Bronchial epithelial cell (primary cell): ENCODE measurements at places on chromosomes 2 and 18. TPM values are rescaled to one million over a fixed set of nuclear protein-coding genes. Genes with fewer than 3 reads are reported as not detected.

Gene TTN
- total RNA-seq, result under 0.01 TPM in 2 replicates

- no peak for DNase-seq
These were observed 353.6 kb upstream of the FSIP2 start for GRCh38 chr2:185384822-185385560.

Gene ABCG8
- total RNA-seq, result under 0.01 TPM in 1 of 2 replicates, not detected in the other

DNA sequence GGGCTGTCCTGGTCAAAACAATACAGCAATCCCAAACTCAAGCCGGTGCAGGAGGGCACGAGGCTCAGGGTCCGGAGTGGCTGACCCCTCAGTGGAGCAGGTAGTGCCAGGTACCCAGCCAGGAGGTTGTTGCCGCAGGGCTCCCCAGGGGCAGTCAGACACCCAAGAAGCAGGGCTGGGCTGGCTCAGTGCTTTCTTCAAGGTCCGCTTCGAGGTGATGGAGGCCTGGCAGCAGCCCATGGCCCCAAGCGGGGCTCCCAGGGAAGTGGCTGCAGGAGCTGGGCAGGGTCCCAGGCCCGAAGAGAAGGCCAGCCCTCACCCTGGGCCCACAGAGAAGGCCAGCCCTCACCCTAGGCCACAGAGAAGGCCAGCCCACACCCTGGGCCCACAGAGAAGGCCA, 55.3 kb upstream of the COPS8 start:
- no peak for DNase-seq

GRCh38 chr18:45057955-45058600, 377.4 kb downstream of the SETBP1 start:
- no peak for DNase-seq

Gene AMER3
- total RNA-seq, result under 0.01 TPM in 1 of 2 replicates, not detected in the other

Gene ENOSF1
- total RNA-seq, result 25.5 and 39.3 TPM in 2 replicates

Gene DUSP28
- 1.9 and 2.1 TPM in 2 replicates for total RNA-seq

Gene MC5R
- total RNA-seq, result not detected in 2 replicates

Gene HOXD12
- not detected in 2 replicates for total RNA-seq

Gene RTTN
- 22.0 and 31.3 TPM in 2 replicates for total RNA-seq

- peak; percentile 55 for DNase-seq
These were observed 43.1 kb downstream of the TTN start for GRCh38 chr2:178764097-178764496.

- no peak for DNase-seq
These were observed 97.8 kb upstream of the RASGRP3 start for GRCh38 chr2:33378556-33379210.

Gene C1D
- total RNA-seq, result 16.8 and 20.0 TPM in 2 replicates

DNA sequence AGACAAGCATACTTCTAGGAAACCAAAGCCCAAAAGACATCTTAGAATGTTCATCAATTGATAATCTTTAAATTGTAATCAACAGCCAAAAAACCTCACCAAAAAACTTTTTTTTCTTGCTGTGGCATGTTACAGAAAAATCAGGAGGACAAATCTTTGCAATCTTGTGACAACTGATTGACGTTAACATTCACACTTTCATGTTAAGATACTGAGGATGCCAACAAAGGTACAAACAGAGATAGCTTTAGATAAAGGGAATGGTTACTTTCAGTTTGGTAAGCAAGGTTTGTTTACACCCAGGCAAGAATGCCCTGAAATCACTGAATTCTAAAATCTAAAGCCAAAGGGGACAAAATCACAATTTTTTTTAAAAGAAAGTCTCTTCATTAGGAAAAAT, 92.4 kb downstream of the ZAP70 start:
- DNase-seq, result no peak

DNA sequence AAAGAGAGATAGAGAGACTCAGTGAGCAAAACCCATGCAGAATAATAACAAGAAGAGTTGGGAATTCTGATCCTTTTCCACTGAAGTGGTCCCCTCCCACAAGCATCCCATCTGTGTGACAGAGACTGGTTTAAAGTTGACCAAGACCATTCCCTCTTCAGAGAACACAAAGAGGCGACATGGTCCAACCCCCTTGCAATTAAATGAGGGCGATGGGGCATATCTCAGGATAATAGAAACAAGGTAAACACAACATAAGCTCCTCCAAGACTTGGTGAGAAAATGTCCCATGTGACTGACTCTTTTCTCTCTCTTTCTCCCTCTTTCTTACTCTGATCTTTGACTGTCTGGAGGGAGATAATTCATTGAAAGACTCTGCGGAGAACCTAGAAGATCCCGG, 526.7 kb downstream of the SOX11 start:
- no peak for DNase-seq

Gene GPR155
- total RNA-seq, result 1.3 TPM in 2 replicates

- DNase-seq, result no peak
These were observed 123.3 kb downstream of the PXDN start for GRCh38 chr2:1621041-1621440.

Gene RFX8
- total RNA-seq, result not detected in 2 replicates

DNA sequence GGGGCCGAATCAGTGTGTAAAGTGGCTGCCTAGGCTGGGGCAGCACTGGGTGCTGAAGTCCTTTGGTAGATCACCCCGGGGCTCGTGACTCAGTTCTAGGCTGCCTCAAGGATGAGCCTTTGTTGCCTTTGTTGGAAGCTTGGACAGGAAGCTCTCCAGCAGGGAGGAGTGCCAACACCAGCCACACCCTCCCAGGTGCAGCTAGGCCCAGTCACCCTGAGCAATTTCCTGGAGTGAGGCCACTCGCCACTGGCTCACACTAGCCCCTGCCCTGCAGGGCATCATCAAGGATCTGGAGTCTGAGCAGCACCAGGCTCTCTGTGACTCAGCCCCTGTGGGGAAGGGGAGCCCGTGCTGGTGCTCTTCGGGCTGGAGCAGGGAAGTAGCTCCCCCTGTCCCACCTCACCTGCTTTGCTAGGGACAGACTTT, 6.7 kb upstream of the SDC1 start:
- peak; percentile 100 for DNase-seq

GRCh38 chr2:7724336-7724735, 807.1 kb downstream of the RNF144A start:
- DNase-seq, result no peak

- DNase-seq, result no peak
These were observed 776.6 kb downstream of the TSN start for GRCh38 chr2:122532072-122532344.

GRCh38 chr2:226792155-226792881, 7.3 kb downstream of the IRS1 start:
- peak; percentile 41 for DNase-seq

GRCh38 chr2:139967665-139968064, 1187.5 kb upstream of the NXPH2 start:
- no peak for DNase-seq

- DNase-seq, result no peak
These were observed 134.4 kb downstream of the SETBP1 start for GRCh38 chr18:44815108-44815507.

DNA sequence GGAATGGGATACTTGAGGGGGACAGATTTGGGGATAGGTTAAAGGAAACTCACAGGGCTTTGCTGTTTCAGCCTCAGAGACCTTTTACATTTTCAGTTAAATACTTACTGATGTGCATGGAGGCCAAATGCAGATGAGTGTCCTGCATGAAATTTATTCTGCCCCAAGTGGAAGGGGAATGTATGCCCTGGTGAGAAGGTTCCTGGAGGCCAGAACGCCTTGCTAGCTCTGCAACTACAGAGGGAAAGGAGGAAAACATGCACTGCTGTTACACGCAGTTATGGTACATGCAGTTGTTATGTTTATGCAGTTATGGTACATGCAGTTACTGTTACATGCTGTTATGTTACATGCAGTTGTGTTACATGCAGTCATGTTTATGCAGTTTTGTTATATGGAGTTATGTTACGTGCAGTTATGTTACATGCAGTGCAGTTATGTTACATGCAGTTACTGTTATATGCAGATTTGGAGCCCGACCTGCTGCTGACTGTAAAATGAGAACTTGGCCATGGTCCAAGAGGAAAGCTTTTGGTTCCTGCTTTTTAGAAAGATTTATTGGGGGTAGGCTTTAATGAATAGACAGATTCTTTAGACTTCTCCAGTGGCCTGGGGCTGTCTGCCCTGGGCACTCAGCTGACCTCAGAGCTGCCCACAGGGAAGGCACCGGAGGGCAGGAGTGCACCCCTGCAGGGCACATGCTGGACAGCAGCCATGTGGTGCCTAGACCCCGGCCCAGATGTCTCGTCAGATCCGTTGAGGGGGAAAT, 84.1 kb downstream of the LDLRAD4 start:
- DNase-seq, result no peak

Gene KANSL3
- 16.3 and 21.3 TPM in 2 replicates for total RNA-seq

Gene NPAS2
- total RNA-seq, result 8.2 and 12.3 TPM in 2 replicates

- DNase-seq, result peak; percentile 45
These were observed 68.0 kb downstream of the RBMS1 start for GRCh38 chr2:160425434-160426151.

- DNase-seq, result no peak
These were observed 225.1 kb downstream of the ZNF385B start for GRCh38 chr2:179636100-179636980.

DNA sequence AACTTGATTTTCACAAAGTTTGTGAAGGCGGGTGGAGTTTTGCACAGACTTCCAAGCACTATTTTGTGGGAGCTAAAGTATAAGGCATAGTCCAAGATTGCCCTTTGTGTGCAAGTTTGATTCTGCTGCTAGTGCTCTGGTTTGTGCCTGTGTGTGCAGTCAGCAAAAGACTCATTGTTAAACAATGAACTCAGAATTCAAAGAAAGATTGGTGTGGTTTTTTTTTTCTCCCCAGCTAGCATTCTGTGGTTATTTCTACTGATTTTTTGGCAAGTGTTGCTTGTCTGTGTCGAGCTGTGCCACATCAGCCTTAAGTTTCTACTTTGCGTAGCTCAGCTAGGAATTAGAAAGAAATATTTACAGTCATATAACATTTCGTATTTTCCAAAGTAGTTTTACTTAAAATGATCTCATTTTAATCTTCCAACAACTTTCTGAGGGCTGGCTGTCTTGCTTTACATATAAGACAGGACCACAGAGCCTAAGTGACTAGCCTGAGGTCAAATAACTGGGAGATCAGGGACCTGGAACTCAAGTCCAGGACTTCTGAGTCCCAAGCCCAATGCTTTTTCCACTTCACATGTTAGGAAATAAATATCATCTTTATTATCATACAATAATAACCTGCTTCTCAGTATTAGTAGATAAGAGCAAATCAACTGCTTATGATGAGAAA, 69.8 kb downstream of the BABAM2 start:
- peak; percentile 54 for DNase-seq

DNA sequence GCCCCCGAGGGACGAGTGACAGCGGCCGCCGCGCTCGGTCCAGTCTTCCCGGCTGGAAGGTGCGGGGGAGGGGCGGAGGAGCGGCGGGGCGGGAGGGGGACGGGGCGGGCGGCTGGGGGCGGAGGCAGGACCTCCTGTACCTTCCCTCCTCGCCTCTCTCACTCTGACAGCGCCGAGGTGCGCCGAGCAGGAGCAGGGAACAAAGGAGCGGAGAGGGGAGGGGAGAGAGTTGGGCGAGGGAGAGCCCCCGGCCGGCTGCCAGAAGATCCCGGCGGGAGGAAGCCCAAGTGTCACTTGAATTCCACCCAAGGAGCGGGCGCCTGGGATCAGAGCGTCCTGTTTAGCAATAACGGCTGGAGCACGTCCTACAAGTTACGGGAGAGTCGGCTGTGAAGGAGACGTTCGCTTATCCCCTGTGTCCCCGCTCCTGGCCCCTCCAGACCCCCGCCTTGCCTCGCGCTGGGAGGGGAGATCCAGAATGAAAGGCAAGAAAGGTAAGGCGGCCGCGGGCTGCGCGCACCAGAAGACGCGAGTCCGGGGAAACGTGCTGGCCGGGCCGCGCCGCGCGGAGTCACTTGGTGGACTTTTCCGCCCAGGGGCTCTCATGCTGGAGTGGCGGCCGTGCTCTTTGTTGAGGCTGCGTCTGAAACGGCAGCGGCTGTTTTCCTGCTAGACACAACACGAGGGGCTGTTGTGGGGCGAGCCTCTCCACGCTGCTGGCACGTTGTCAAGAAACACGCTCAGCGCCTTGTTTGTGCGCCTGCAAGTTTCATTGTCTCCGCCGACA, at the start of gene TGIF1:
Gene TGIF1, plus strand, starts transcription at position 161 of the 787 bp plus-strand sequence. Its CDS starts 318 bp downstream, at position 479.
- DNase-seq, result peak; percentile 54

GRCh38 chr2:46087492-46087891, 209.7 kb upstream of the EPAS1 start:
- no peak for DNase-seq

DNA sequence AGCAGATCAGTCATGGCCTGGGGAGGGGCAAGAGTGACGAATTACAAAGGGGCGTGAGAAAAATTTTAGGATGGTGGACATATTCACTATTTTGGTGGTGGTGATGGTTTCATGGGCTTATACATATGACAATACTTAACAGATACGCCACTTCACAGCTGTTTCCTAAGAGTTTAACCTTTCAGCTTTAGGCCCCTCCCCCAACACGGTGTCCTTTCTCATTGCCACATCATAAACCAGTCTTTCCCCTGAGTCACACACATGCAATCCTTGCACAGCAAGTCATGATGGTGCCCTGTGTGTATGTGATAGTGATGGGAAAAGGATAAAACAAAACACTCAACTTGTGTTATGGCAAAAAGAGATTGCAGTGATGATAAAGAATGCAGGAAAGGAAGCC, 47.6 kb upstream of the IL1R1 start:
- DNase-seq, result peak; percentile 95

DNA sequence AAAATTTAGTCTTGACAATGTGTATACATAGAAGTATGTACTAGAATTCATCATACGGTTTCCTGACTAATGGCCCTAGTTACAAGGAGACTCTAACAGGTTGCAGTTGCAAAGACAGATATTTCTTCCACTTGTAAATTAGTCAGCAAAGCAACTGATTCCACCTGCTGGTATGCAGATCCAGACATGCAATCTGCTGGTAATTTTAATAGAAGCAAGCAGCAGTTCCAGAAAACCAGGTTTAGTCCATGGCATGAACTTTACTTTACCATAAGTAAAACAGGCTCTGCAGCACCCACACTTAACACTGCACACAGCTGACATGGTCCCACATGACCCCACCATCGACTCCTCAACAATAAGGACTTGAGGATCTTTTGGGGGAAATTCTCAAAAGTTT, 110.9 kb upstream of the SP3 start:
- DNase-seq, result peak; percentile 78

GRCh38 chr18:62045316-62045715, 141.5 kb downstream of the PIGN start:
- DNase-seq, result no peak

- DNase-seq, result peak; percentile 60
These were observed 35.9 kb upstream of the MGAT5 start for GRCh38 chr2:134217924-134218323.

DNA sequence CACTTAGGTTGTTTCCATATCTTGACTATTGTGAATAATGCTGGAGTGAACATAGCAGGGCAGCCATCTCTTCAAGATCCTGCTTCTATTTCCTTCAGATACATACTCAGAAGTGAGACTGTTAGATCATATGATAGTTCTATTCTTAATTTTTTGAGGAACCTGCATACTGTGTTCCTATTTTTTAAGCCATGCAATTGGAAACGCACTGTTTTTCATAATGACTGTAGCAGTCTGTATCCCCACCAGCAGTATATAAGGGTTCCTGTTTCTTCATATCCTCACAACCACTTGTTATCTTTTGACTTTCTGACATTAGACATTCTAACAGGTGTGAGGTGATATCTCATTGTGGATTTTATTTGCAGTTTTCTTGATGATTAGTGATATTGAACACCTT, 15.5 kb downstream of the NEURL3 start:
- no peak for DNase-seq
